ENCODE measurements at places on chromosomes 2 and 18. TPM values are rescaled to one million over a fixed set of nuclear protein-coding genes. Genes with fewer than 3 reads are reported as not detected.

Gene PRKAG3
- total RNA-seq: not detected

Gene ABCG5
- total RNA-seq: 3.1 TPM

Gene GNLY
- total RNA-seq: 0.95 TPM

Gene DUSP28
- 4.0 TPM for total RNA-seq

Gene DNAJC5G
- total RNA-seq: not detected

Gene CCDC85A
- 1.8 TPM for total RNA-seq

Gene ACMSD
- total RNA-seq: 47.0 TPM

Gene LBX2
- 3.3 TPM for total RNA-seq

Gene TRIP12
- total RNA-seq: 204 TPM

Gene WNT6
- 1.5 TPM for total RNA-seq

Gene CDK5R2
- total RNA-seq: 0.14 TPM

Gene VWC2L
- total RNA-seq: not detected

Gene LPIN1
- 51.1 TPM for total RNA-seq

Gene FASTKD1
- total RNA-seq: 17.1 TPM

Gene ANKRD30B
- not detected for total RNA-seq

Gene ANTXR1
- total RNA-seq: 142 TPM

Gene RNASEH1
- 14.9 TPM for total RNA-seq

Gene GPR45
- total RNA-seq: not detected

Gene TMEM37
- total RNA-seq: 149 TPM

Gene YES1
- total RNA-seq: 46.0 TPM

Gene RAB17
- 64.8 TPM for total RNA-seq

Gene YIPF4
- total RNA-seq: 61.5 TPM

Gene DYNAP
- total RNA-seq: not detected

Gene AQP12B
- not detected for total RNA-seq

Gene ITPRIPL1
- 1.5 TPM for total RNA-seq

Gene SLC23A3
- 4.7 TPM for total RNA-seq

Gene ZBTB7C
- total RNA-seq: 24.1 TPM

Gene QPCT
- total RNA-seq: 7.9 TPM

Gene CPO
- total RNA-seq: 0.23 TPM

Gene NT5DC4
- total RNA-seq: 0.12 TPM

Gene RGPD3
- 0.14 TPM for total RNA-seq

Gene NOL4
- total RNA-seq: 1.1 TPM

Gene AMER3
- 0.03 TPM for total RNA-seq

Gene ITPRID2
- 168 TPM for total RNA-seq

Gene SP140
- 4.2 TPM for total RNA-seq

Gene IL1F10
- total RNA-seq: not detected

Gene SERPINB13
- not detected for total RNA-seq
